ENCODE measurements at places on chromosomes 12 and 14. TPM values are rescaled to one million over a fixed set of nuclear protein-coding genes. Genes with fewer than 3 reads are reported as not detected.

CPNE6 gene
- 0.19 TPM for total RNA-seq

TWF1 gene
- total RNA-seq, result 75.0 TPM

AKAP3 gene
- 2.7 TPM for total RNA-seq

FIGNL2 gene
- 6.1 TPM for total RNA-seq

KRT2 gene
- not detected for total RNA-seq

GPR84 gene
- total RNA-seq, result 1.7 TPM

GDF3 gene
- 0.66 TPM for total RNA-seq

NGB gene
- not detected for total RNA-seq

PLD4 gene
- 3.2 TPM for total RNA-seq

TMEM253 gene
- 0.41 TPM for total RNA-seq

KLHDC2 gene
- 58.7 TPM for total RNA-seq

FAM222A gene
- 3.7 TPM for total RNA-seq

DNA sequence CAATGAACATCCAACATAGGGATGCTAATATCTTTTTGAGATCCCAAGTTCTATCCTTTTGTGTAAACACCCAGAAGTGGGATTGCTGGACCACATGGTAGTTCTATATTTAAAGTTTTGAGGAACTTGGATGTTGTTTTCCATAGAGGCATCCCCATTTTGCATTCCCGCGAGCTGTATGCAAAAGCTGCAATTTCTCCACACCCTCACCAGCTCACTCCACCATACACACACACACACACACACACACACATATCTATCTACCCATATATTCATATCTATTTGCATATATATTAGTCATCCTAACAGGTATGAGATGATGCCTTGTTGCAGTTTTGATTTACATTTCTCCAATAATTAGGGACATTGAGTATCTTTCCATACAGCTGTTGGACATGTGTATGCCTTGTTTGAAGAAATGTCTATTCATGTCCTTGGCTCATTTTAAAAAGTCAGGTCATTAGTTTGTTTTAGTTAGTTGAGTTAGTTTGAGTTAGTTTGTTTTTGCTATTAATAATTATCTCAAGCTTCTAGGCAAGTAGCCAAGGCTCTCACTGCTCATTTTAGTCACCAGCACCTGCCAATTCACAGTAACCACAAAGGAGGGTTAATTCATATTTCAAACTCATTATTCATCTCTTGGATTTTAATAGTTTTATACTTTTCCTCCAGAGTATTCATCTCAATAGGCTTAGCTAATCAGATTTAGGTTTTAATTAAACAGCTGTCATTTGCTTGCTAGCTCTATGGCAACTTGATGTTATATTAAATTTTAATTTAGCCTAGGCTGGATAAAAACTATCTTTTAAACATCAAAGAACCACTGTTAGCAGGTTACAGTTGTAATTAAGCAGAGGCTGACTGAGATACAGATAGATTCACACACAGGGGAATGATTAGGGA lies 1435.9 kb upstream of the TMEM132C start:
- no peak for DNase-seq

DNA sequence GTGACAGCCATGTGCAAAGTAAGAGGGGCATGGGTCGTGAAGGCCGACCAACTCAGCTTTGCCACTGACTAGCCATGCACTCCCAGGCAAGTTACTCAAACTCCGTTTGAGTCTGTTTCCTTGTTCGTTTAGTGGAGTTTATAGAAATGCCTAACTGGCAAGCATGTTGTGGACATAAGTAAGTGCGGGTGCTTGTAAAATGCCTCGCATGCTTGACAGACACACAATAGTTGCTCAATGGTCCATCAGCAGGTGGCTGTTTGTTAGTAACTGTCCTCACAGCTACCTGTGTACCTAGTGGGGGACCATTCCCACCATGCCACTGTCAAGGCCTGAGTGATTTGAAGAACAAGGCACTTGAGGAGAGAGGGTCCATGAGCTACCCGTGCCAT lies 338.3 kb downstream of the DPF3 start:
- no peak for DNase-seq

- DNase-seq, result no peak
These were observed 36.6 kb downstream of the TSPAN9 start for GRCh38 chr12:3113671-3114325.

DNA sequence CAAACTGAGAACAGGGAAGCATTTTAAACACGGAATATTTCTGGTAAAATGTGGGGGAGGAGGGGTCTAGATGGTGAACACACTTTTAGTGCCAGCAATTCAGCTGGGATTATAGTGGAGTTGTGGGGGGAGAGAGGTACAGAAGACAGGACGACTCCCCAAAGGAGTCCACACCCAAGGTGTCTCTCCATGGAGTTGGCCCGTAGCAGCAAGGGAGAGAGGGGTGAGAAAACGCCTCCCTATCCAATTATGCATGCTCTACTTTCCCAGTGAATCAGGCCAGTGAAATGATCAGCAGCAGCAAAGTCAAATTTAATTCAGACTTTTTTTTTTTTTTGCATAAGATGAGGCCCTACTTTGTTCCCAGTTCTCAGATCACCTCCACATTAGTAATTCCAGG lies 38.6 kb downstream of the BTG1 start:
- no peak for DNase-seq

- no peak for DNase-seq
These were observed 113.3 kb upstream of the SOX5 start for GRCh38 chr12:24062642-24063245.

- no peak for DNase-seq
These were observed 10.9 kb upstream of the SALL2 start for GRCh38 chr14:21537090-21537424.

GRCh38 chr12:32179011-32179395 lies 72.4 kb downstream of the BICD1 start:
- no peak for DNase-seq

DNA sequence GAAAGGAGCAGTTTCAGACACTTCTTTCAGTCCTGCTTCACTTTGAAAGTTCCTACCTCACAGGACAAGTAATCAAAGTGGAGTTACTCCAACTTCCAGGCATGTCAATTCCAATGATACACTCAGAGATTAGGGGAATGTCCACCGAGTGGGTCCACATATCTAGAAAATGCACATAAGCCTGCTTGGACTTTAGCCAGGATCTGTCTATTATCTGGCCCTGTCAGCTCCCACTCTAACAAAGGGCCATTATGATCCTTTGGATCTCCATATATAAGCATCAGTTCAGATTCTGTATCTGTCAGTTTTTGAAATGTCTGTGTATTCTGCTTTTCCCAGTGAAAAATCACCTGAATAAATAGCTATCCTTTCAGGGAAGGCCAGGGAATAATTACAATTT lies 112.9 kb upstream of the ATXN7L3B start:
- no peak for DNase-seq

DNA sequence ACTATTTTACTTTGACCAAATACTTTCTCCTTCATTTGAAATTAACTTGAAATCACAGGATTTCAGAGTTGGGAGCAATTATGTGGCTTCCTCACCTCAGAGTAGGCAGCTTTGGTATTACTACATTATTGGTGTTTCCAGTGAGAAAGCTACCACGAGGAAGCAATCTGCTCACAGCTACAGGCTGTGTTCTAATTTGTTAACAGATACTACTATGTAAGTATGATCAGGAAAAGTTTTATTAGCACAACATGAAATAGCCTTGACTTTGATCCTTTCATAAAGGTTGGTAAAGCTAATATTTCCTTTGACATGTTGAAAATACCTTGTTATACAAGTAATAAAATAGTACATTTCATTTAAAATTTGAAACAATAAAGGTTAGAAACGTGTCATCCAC lies 30.6 kb downstream of the TAOK3 start:
- DNase-seq, result no peak

DNA sequence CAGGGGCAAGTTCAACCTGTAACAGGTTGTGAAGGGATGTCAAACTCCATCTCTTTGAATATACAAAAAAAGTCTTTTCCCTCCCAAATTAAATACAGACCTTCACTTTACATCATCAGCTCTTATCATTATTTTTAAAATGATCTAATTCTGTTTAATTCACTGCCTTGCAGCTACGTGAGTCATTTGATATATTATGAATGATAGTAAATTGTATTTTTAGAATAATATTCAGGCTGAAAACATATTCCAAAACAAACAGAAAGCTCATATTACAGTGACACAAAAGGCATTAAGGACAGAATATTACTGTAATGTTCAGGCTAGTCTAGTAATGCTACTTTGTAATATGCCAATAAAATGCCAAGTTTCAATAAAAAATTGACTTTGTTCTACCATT lies 53.3 kb downstream of the BCAT1 start:
- DNase-seq, result no peak

DNA sequence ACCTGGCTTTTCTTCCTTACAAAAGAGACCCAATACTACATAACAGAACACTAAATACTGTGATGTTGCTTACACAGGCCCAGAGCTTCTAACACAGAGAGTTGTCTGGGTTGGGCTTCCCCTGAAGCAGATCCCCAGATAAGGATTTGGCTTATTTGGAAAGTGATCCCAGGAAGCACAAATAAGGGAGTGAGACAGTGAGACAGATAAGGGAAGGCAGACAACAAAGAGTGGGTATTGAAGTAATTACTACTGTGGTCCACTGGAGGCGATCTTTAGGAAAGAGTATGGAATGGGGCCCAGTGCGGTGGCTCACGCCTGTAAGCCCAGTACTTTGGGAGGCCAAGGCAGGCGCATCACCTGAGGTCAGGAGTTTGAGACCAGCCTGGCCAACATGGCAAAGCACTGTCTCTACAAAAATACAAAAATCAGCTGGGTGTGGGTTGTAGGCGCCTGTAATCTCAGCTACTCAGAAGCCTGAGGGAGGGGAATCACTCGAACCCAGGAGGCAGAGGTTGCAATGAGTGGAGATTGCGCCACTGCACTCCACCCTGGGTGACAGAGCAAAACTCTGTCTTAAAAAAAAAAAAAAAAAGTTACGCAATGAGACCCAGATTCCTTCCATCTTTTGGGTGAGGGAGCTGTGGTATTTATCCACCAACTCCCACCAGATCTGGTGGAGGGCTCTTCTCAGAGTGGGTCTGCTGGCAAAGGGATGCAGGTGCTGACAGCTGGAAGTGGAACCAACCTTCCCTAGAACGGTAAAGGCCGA lies 10.2 kb upstream of the C12orf43 start:
- DNase-seq, result no peak

- DNase-seq, result no peak
These were observed 137.0 kb downstream of the SLC25A21 start for GRCh38 chr14:37035401-37035800.

- no peak for DNase-seq
These were observed 15.3 kb upstream of the BDKRB2 start for GRCh38 chr14:96189281-96189711.

- DNase-seq, result no peak
These were observed 27.8 kb downstream of the PAPLN start for GRCh38 chr14:73264885-73265720.

- DNase-seq, result no peak
These were observed 212.7 kb downstream of the ZFP36L1 start for GRCh38 chr14:68580096-68580645.

- DNase-seq, result no peak
These were observed 273.9 kb upstream of the RGS6 start for GRCh38 chr14:71658261-71658860.

DNA sequence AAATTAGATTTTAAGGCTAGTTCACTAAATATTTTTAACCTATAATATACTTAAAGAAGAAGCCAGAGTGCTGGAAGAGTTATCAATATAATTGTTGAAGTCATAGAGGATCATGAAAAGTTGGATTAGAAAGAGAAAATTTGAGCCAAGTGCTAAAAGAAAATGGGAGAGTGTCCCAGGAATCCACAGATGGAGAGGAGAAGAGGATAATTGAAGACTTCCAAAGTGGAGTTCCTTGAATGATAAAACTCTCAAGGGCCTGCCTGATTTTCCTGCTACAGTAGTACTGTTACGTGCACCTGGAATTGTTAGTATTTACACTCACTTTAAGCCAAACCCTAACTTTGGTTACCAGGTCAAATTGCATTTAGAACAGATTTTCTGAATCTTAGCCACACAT lies 113.2 kb downstream of the MSRB3 start:
- no peak for DNase-seq

GRCh38 chr14:94643316-94644101 lies 31.3 kb downstream of the SERPINA3 start:
- DNase-seq, result no peak

DNA sequence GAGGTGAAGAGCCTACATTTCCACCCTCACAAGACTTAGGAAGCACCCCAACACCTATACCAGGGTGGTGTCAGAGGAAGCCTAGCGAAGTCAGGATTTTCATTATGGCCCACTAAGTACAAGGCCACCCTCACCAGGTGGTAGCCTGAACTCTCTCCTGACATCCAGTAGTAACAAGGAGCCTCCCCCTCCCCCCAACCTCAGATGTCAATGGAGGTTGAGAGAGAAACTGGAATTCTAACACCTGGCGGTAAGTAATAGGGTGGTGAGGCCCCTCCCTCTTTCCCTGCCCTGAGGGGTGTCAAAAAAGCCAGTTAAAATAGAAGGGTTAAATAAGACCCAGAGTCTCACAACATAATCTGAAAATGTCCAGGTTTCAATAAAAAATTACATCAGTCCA lies 37.6 kb downstream of the SINHCAF start:
- DNase-seq, result no peak

DNA sequence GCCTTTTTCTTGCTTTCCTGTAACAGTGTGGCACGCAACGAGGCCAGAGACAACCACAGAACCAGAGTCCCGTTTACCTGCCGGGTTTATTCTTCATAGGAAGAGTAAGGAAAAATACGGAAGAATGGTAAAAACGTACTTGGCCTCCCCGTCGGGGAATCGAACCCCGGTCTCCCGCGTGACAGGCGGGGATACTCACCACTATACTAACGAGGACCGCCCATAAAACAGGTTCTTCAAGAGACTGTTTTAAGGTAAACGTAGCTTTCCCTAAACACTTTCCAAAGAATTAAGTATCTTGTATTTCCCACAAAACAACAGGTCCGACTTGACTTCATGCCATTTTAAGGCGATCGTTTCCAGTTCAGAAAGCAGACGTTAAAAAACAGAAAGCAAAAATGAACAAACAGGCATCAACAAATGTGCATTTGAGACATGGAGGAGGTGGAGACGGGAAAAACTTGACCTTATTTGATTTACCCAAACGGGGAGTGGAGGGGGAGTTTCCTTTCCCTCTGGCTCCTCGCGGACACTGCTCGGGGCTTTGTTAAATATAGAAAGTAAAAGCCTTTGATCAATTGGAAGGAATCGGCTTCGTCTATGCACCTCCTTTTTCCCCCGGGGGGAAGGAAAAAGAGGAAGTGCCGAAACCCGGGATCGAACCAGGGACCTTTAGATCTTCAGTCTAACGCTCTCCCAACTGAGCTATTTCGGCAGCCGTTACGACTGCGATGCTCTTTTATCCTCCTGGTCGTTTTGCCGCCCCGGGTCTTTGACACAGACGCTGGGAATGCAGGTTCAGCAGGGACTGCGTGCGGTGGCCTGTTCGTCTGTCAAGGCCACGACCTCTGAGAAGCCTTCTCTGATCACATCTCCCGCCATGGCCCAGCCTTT lies 13.0 kb upstream of the UBC start:
- peak; percentile 95 for DNase-seq
